ENCODE measurements at places on chromosomes 7 and 10.

DNA sequence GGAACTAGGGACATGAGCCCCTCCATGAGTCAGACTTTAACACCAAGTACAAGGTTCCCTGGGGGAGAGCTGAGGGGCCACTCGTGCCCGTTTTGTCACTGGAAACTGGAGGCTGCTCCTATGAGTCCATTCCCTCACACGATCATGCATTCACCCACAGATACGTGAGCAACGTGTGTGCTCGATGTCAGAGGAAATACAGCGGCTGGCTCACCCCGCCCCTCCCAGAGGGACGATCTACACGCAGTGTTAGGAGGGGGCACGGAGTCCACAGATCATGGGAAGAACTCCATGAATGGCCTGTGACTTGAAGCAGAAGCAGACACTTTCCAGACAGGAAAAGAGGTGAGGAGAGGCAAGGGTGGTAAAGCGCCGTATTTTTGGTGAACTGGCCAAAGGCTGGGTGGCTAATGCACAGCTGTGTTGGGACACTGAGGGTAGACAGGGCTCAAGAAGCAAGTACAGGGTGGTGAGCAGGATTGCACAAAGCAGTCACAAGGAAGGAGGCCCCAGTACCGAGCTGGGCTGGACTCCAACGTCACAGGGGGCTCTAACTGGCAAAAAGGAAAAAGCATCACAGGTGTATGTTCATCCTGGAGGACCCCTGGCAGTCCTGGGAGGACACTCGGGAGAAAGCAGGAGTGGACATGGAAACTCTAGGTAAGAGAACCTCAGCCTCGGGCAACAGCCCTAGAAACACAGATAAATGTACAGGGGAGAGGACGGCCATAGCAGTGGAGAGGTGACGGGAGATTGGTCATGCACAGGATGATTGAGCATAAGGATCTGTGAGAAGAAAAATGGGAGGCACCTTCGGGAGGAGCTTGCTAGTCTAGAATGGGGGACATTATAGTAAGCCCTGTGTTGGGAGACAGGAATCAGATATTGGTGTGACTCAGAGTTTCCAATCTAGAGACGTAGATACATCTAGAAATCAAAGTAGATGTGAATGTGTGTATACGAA lies 41.2 kb downstream of the TNS3 start:
- DNase-seq = no peak

GRCh38 chr10:119539359-119539825 lies 3.1 kb downstream of the RGS10 start:
- no peak for DNase-seq

GRCh38 chr7:31729195-31729804 lies 42.3 kb downstream of the PPP1R17 start:
- DNase-seq = no peak

DNA sequence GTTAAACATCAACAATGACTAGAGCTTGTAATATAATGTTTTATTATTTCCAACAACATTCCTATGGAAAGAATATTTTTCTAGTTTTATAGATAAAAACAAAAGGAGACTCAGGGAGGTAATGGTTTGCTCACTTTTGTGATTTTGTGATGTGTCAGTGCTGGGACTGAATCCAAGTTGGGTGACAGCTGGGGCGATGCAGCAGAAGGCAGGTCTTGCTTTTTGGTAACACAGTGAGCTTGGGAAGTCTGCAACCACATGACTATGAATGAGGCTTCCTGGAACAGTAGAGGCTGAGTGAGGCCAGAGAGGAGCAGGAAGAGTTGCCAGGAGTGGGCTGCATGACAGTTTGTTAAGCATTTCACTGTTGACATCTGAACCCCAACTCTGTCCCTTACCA lies 4.9 kb upstream of the YKT6 start:
- no peak for DNase-seq

DNA sequence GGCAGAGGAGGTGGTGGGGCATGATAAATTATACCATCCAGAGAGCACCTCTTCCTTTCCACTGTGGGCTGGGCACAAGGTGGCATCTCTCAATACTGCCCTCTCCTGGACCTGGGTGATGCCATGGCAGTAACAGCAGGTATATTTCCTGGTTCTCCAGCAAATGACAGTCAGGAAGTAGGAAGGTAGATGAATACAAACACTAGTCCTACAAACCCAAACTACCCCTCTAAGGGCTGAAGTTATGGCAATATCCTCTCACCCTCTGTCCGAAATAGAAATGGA lies 1004.9 kb downstream of the KCNMA1 start:
- DNase-seq = no peak

GRCh38 chr10:124313374-124313773 lies 105.3 kb downstream of the OAT start:
- no peak for DNase-seq

GRCh38 chr7:88928276-88928675 lies 132.7 kb upstream of the TEX47 start:
- no peak for DNase-seq

GRCh38 chr10:104867966-104868598 lies 227.0 kb downstream of the SORCS3 start:
- no peak for DNase-seq

DNA sequence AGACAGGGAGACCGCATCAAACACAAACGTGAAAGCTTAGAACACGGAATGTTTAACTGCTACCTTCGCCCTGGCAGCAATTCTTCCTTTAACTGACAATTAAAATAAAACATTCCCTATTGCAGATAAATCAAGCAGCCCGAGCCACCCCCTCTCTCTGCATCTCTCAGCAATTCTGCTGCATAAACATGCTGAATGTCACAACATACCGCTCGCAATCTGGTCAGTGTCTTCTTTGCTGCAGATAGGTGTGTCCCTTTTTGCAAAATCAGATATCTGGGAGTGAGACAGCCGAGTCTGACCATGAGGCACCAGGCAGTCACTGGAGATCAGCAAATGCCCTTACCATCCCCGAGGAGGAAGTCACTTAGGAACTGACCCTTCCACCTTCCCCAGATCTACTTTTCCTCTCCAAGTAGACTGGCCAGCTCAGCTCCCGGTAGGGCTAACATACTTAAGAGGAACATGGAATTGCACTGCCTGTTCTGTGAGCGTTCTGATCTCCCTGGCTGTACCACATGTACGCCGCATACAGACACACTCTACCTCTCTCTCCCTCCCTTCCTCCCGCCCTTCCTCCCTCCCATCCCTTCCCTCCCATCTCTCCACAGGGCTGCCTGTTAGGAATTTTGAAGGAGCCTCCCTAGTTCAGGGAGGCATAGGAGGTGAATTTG lies at the start of gene FRMD4A:
Gene FRMD4A (minus strand): TSS at position 537 of the 674 bp plus-strand sequence.
- DNase-seq = no peak

DNA sequence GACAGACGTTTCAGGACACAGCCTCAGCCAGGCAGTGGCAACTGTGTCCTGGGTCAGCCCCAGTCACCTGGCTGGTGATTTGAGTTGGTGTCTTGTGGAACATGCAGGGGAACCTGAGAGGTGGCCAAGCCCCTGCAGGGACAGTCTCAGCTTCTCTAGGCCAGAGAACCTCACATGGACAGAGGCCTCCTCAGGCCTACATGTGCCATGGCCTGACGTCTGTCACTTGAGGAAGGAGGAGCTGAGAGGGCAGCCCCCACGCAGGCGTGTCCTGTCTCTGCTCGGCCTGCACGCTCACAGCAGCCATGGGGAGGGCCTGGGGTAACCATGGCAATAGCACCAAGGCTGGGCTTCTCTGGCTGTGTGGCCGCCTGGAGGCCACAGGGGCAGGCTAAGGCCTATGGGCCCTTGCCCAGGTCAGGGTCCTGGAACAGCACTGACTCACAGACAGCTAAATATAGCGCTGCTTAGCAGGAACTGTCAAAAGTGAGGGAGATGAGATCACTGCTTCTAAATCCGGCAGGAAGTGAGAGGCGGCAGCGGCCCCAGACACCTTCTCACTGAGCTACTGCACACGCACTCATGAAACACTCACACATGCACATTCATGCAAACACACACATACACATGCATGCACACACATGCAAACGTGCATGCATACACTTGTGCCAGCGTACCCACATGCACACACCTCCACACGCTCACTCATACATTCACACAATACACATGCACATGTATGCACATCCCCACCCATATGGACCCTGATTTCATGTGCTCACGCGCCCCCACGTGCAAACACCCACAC lies 57.0 kb downstream of the YKT6 start:
- peak; percentile 20 for DNase-seq

DNA sequence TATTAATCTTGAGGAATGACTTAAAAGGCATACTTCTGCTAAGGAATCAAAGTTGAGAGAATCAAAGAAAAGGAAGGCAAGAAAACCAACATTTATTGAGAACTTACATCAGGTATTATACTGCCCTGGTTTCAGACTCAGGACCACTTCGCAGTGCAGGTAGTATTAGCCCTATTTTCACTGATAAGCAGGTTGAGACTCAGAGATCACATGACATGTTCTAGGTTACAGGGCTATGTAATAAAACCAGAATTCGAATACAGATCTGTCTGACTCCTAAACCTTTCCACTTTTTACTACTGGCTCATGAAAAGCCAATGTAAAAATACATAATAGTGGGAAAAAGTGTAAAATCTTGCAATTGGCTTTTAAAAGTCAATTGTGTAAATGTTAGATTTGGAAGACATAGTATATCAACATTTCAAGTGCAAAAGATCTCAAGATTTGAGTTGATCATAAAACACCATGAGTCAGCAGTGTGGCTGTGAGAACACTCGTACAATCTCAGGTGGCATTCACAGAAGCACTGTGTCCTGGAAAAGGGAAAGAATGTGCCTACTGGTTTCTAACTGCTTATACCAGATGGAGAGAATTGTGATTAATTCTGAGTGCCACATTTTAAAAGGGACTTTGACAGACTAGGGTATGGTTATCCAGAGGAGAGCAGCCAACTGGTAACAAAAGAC lies 195.8 kb upstream of the MKLN1 start:
- DNase-seq = no peak

- no peak for DNase-seq
These were observed 24.8 kb downstream of the ARL4A start for GRCh38 chr7:12712236-12712635.

GRCh38 chr7:33614357-33615117 lies 290.8 kb upstream of the BMPER start:
- no peak for DNase-seq

- no peak for DNase-seq
These were observed 99.6 kb downstream of the LMBR1 start for GRCh38 chr7:156793334-156793733.

DNA sequence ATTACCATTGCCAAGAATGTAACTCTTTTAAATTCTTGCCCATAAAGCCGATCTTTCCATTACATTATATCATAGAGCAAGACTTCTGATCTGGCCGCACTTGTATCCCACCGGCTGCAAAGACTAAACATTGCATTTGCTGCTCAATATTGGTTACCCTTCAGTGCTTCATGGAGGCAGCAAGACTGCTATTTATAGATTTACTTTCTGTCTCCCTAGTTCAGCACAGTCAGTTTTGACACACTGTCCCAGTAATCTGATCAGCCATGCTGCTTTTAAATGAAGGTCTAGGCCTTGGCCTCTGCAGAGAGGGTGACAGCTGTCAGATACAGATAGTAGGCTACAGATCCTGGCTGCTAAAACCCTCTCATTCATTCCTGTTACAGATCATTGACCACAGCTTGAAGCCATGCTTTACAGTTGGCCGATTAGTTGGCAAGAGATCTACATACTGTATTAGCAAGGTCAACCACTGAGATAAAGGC lies 562.6 kb upstream of the GALNT17 start:
- no peak for DNase-seq

- DNase-seq = no peak
These were observed 179.4 kb upstream of the SLC25A13 start for GRCh38 chr7:96501318-96501717.

DNA sequence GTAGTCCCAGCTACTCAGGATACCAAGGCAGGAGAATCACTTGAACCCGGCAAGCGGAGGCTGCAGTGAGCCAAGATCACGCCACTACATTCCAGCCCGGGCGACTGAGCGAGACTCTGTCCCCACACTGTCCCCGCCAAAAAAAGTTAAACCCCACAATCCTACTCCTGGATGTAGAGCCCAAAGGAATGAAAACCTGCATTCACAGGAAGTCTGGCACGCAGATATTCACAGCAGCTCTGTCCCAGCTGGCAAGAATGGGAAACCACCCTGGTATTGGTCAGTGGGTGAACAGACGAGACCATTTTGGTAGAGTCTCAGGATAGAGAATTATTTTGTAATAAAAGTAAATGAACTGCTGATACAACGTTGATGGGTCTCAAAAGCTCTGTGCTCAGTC lies 225.2 kb downstream of the MAD1L1 start:
- no peak for DNase-seq

DNA sequence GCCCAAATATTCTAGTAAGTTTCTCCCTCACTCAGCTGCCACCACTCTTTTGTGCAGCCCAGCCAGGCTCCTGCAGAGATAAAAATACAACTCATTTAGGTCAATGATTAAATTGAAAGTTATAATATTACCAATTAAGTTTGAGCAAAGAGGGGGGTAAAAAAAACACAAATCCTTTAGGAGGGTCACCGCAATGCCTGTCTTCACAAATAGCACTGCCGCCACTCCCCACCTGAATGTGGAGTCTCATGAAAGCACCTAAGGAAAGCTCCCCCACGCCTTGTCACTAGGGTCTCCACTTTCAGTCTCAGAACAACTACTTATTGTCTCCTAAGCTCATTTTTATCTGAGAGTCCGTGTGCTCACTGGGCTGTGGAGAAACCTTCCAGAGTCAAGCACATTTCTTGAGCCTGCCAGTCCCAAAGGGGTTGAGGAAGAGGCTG lies 148.7 kb downstream of the FGFR2 start:
- no peak for DNase-seq

DNA sequence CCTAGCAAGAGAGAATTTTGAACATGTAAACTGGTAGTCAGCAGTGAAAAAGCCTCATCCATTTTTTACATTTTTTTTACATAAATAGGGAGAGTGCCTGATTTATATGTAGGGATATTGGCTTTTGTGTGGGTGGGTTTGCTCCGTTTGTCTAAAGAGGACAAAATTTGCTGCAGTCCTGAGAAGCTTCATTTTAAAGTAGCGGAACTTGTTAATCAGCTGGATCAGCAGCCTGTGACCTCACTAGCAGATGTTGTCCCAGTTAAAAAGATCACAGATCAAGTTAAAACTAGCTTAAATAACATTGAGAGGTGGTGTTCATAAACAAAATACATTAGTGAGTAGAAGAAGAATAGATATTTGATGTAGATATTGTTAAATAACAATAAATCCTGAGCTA lies 2.6 kb downstream of the ATRNL1 start:
- no peak for DNase-seq

GRCh38 chr7:29208410-29209250 lies 14.1 kb downstream of the CHN2 start:
- DNase-seq = no peak

Measured in globus pallidus (tissue), 1 donor.